ENCODE measurements at places on chromosomes 4 and X.

DNA sequence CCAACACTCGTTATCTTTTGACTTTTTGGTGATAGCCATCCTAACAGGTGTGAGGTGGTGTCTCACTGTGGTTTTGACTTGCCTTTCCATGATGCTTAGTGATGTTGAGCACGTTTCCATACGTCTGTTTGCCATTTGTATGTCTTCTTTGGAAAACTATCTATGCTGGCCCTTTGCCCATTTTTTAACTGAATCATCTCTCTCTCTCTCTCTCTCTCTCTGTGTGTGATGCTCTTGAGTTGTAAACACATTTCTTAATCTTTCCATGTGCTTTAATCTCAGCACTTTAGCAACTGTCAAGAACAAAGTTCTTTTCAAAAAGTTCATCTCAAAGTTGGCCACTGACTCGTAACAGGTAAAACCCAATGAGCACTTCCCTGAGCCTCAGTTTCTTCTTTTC is 10.5 kb downstream of the SORBS2 start:
- no peak for DNase-seq

GRCh38 chr4:184168406-184169019 is 49.2 kb downstream of the ENPP6 start:
- no peak for DNase-seq

- no peak for DNase-seq
Observed at GRCh38 chr4:4726051-4726450, 133.4 kb upstream of the MSX1 start.

DNA sequence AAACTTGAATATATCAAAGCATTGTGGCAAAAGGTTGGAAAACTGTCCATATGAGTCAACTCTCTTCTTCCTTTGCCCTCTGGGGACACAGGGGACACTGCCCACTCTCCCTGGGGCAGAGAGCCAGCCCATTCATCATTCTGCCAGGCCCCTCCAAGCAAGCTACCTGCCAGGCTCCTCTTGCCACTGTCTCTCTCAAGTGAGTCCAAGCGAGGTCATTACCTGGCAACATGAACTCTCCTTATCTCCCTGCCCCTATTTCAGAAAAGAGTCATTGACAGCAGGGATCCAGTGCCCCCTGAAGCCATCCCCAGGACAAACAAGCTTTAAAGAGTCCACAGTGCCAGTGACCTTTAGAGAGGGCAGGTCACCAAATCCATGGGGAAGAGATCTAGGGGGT is 312.7 kb upstream of the PPARGC1A start:
- no peak for DNase-seq

DNA sequence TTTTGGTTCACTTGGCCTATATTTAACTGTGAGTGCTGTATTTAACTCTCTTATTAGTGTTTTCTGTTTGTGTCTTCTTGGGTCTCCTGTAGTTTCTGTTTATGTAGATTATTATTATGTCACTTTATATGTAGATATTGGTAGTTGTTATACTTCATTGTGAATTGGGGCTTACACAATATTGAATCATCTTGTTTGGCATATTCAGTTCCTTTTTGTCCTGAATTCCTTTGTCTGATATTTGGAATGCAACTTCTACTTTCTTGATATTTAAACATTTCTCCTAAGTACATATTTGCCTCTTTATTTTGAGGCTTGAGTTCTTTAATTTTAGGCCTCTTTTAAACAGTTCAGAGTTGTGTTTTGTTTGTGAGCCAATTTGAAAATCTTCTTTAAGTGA is 544.8 kb upstream of the ADGRL3 start:
- DNase-seq, result no peak

DNA sequence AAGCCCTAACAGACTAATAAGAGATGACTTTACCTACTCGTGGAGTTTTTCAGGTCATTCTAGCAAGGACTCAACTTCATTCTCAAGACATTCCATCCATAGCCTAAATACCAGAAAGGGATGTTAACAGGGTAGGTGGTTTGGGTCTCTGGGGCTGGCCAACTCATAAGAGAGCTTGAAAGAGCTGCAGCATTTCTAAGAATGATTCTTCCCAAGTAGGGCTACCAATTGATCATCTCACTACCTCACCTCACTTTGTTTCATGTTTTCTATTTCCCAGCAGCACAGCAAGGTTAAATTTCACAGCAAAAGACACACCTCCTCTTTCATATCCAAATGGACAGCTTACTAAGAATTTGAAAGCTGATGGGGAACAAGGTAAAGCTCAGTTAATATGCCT is 614.8 kb upstream of the DIPK2B start:
- no peak for DNase-seq

- no peak for DNase-seq
Observed at GRCh38 chr4:146401274-146401673, 120.5 kb downstream of the SLC10A7 start.

DNA sequence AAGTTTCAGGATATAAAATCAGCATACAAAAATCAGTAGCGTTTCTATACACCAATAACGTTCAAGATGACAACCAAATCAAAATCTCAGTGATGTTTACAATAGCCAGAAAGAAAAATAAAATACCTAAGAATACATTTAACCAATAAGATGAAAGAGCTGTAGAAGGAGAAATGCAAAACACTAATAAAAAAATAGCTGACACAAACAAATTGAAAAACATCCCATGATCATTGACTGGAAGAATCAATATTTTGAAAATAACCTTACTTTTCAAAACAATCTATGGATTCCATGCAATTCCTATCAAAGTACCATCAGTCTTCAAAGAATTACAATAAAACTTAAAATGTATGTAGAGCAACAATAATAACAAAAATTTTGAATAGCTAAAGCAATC is 1096.3 kb downstream of the FAT4 start:
- DNase-seq, result no peak

GRCh38 chrX:40333344-40333743 is 235.6 kb upstream of the BCOR start:
- no peak for DNase-seq

- DNase-seq, result no peak
Observed at GRCh38 chrX:136858007-136858756, 22.3 kb downstream of the RBMX start.

GRCh38 chrX:110242371-110242770 is 75.5 kb downstream of the AMMECR1 start:
- DNase-seq, result no peak

GRCh38 chrX:24148535-24149350 is 786 bp upstream of the ZFX start:
- no peak for DNase-seq

GRCh38 chrX:31543634-31544033 is 471.8 kb upstream of the FTHL17 start:
- DNase-seq, result no peak

- DNase-seq, result no peak
Observed at GRCh38 chr4:41221850-41222645, 7.7 kb upstream of the APBB2 start.

- no peak for DNase-seq
Observed at GRCh38 chr4:1676605-1677525, 7.2 kb downstream of the FAM53A start.

- no peak for DNase-seq
Observed at GRCh38 chrX:11266573-11267003, 26.6 kb upstream of the AMELX start.

DNA sequence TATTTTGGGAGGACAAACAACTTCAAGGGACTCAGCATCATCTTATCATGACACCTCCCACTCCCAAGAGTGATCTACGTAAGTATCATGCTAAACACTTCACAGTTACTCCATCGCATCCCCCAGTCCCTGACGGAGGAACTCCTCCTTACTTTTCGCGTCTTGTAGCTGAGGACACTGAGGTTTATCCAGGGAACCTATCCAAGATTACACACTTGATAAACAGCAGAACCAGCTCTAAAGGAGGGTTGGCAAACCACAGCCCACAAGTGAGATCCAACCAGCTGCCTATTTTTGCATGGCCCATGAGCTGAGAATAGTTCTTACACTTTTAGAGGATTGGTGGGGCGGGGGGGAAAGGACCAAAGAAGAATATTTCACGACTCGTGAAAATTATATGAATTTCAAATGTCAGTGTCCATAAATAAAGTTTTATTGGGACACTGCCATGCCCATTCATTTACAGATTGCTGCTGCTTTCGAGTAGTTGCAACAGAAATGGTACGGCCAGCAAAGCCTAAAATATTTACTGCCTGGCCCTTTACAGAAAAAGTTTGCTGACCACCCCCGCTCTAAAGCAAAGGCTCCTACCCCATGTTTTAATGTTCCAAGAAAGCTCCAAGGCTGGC is 47.8 kb downstream of the SEPSECS start:
- no peak for DNase-seq

GRCh38 chr4:55336138-55337034 is 9.7 kb upstream of the SRD5A3 start:
- DNase-seq, result no peak

GRCh38 chrX:37060999-37061398 is 52.8 kb downstream of the FAM47C start:
- DNase-seq, result no peak

- DNase-seq, result no peak
Observed at GRCh38 chr4:83832110-83832825, 296.4 kb downstream of the GPAT3 start.

GRCh38 chrX:107804427-107804826 is 21.2 kb upstream of the MID2 start:
- no peak for DNase-seq

DNA sequence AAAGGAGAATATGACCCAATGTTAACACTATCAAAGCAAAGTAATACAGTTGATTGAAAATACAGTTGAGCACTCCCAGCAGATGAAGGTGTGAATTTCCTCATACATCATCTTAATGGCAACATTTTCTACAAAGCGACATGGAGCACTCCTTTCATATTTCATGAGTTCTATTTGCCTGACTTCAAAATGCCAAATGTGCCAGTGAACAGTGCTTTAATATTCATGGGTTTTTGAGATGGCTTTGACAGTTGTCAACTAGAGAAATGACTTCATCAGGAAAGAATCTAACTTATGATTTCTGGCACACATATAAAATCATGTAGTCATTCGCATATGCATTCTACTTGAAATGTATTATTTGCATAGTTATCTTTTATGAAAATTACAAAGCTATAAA is 222.4 kb downstream of the GALNTL6 start:
- no peak for DNase-seq

DNA sequence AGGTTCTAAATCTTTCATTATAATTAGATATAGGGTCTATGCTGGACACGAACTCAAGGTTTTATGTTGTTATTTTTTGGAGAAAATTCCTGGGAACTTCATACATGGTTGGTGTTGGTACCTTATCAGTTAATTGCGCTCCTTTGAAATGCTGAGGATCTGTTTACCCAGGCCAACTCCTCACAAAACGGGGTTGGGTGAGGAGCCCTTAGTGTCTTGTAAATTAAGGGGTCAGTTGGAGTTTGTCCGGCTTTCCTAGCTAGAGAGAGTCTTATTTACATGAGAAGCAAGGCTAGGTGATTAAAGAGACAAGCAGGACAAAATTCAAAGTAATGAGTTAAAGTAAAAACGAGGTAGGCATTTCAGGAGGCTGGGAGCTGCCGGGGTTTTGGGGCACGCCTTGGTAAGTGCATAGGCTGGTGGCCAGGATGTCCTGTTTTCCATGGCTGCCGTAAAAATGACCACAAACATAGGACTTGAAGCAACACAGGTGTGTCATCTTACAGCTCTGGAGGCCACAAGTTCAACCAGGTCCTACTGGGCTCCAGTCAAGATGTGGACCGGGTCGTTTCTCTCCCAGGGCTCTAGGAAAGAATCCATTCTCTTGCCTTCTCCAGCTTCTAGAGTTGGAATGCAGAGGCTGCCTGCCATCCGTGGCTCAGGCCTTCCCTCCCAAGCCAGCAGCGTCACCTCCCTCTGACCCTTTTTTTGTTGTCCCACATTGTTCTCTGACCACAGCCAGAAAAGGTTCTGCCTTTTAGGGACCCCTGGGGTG is 19.8 kb downstream of the PSAPL1 start:
- DNase-seq, result no peak

DNA sequence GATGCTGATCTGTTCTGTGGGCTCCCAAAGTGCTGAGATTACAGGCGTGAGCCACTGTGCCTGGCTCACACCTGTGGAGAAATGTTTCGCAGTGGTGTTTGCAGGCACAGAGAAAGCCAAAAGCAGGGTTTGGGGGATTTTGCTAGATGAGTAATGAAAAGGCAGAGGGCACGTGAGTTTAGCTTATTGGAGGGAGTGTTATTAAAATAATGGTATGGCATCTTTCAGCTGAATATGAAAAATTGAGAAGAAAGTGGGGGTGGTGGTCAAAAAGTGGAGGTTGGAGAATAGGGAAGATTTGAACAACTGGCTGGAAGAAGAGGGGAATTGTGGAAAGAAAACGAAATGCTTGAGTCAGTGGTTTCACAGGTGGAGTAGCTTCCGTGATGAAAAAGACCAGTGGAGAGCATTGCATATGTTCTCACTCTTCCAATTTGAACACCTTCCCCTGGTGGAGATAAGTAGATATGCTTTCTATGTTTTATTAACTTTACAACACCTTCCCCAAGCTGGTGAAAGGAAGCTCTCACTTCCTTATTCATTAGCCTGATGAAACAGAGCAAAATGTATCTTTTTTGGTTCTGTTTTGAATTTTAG is 1.1 kb upstream of the CHST7 start:
- no peak for DNase-seq

DNA sequence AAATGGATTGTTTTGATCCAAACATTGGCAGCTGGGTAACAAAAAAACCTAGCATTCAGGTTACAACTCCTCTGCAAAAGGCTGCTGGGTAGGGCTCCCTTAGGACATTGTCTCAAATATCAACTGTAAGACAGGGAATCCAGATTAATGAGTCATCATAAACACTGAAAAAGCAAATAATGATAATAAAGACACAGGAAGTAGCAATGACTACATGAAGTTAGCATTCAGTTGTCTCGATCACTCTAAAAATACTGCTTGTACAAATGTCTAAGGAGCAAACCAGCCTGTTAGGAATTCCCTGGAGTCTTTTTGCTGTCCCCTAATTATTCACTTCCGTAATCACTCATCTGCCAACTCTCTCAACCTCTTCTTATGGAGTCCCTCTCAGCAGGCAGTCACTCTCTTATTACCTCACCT is 259.2 kb downstream of the GPC3 start:
- peak; percentile 8 for DNase-seq

DNA sequence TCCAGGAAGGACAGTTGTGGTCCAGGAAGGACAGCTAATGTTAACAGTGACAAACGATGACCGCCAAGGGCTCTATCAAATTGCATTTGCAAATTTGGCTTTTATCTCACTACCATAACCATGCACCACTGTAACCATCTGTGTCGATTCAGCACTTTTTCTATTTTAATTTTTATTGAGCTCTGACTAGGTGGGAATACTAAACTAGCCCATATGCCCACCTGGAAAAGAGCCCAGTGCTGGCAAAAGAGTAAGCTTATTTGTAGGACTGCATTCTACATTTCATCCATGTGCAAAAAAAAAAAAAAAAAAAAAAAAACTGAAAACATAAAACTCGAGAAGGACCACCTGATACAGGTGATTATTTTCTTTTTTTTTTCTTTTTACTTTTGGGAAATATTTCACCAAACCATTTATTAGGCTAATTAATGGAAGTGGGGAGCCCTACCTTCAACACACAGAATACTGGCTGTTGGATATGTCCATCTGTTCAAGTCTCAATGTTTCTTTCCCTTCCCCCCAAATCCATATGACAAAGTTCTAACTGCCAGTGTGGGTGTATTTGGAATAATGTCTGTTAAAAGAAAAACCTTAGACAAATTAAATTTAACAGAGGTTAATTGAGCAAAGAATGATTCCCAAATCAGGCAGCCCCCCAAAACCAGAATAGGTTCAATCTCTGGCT is 99.5 kb upstream of the MXRA5 start:
- no peak for DNase-seq

Measured in NCI-H187 (cell line).